CD4-positive, alpha-beta T cell treated with Interleukin-17A for 4 hours (primary cell): ENCODE measurements at places on chromosomes 16 and 17.

GRCh38 chr17:4506175-4506813 is 7.6 kb downstream of the SPNS2 start:
- no peak for DNase-seq

- no peak for DNase-seq
These were observed 2.7 kb downstream of the MT1A start for GRCh38 chr16:56641166-56641565.

GRCh38 chr16:4826980-4827379 is 20.1 kb downstream of the GLYR1 start:
- DNase-seq = no peak

GRCh38 chr17:73324711-73325526 is 13.1 kb upstream of the CDC42EP4 start:
- DNase-seq = no peak

DNA sequence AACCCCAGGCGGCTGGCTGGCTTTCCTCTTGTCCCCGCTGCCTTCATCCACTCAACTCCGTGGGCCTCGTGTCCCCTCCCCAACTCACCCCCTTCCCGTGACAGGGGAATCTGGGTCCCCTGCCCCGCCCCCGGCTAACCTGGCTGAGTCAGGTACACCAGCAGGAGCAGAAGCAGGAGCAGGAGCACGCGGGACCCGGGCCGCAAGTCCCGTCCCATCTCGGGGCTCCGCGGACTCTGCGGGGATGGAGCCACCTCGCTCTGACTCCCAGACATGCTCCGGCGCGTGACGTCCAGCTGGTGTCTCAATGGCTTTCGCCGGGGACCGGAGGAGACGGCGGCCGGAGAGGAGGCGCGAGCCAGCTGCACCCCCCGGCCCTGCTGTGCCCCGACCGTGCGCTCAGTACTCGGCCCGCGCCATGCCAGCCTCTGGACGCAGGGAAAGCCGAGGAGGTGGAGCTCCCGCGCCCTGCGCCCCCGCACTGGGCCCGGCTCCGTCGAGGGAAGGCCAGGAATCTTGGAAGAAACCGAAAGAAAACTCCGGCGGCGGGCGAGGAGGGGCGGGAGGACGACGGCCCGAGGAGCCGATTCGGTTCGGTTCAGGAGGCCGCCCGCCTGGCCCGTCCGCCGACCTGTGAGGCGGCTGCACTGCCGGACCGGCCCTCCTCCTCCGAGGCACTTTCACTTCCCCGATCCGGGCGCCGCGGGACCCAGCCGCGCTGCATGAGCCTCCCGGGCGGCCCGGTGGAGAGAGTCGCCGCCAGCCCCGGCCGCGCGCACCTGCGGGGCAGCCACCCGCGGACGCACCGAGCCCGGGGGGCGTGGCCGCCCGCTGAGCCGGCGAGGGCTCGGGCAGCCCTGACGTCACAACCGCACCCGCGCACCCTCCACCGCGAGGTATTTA is at the start of the genes CXCL16 and ZMYND15:
Gene CXCL16, minus strand, starts transcription at position 807 of the 903 bp plus-strand sequence. Its CDS starts 589 bp downstream, at position 218.
Gene ZMYND15, plus strand, starts transcription at position 712 of the 903 bp plus-strand sequence. CDS start 716 bp downstream, outside the sequence.
- DNase-seq = peak; percentile 76

GRCh38 chr16:23152386-23153178 is 3.3 kb upstream of the USP31 start:
- DNase-seq = no peak

GRCh38 chr16:86578061-86578599 is at the start of gene FOXL1:
TSS of gene FOXL1 (plus strand) at chr16:86578549. CDS start at chr16:86578724, 175 bp downstream.
- DNase-seq = no peak

- DNase-seq = no peak
These were observed 1.1 kb upstream of the PKD1L3 start for GRCh38 chr16:72001180-72001874.

- peak; percentile 13 for DNase-seq
These were observed 224.2 kb downstream of the PARN start for GRCh38 chr16:14405611-14406537.

DNA sequence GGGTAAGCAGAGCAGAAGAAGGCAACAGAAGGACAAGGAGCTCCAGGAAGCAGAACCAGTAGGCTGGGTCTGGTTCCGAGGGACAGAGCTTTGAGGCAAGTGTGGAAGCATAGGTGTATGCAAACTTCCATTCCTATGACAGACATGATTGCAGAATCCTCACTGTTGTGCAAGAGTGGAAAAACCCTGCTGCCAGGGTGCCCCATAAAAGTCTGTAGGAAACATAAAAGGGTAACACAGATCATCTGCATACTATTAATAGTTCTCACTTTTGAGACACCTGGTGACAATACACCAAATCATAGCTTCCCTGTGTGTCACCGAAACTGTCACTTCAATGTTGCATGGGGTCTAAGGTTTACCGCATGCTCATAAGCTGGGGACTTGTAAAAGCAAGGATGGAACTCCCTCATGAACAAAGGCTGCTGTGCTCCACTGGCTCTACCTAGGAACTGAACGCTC is 39.7 kb downstream of the ARHGAP17 start:
- DNase-seq = no peak

GRCh38 chr17:3904501-3904900 is 11.6 kb upstream of the CAMKK1 start:
- DNase-seq = no peak

DNA sequence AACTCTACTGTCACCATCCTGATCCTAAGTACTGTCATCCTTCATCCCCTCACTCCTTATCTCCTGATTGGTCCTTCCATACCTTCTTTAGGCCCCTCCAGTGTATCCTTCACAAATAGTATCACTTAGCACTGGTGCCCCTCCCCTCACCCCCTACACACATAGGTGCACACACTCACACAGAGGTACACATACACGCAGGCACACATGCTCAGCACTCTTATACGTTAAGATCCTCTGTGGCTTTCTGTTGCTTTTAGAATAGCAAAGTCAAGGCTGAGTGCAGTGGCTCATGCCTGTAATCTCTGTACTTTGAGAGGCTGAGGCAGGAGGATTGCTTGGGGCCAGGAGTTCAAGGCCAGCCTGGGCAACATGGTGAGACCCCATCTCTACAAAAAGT is 32.1 kb downstream of the CDRT15 start:
- no peak for DNase-seq

DNA sequence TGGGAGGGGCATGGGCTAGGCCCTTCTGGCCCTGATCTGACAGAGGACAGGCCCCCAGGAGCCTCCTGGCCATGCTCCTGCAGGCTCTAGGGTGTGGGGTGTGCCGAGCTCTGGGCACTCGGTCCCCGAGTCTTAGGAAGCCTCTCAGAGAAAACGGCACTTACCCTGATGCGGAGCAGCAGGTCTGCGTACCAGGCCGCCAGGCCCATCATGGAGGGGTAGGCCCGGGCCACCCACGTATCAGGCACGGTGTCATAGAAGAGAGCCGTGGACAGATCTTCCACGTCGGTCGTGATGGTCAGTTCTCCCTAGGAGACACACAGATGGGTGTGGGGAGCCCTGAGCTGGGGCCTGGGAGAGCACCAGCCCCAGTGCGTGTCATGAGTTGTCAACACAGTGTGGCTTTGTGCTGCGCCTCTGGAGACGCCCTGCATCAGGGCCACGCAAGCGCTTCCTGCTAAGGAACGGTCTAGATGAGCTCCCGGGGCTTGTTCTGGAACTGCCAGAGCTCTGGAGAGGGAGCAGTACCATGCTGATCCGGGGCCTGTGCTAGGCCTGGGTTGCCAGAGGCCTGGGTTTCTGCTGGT is 47.9 kb downstream of the PGS1 start:
- DNase-seq = no peak

DNA sequence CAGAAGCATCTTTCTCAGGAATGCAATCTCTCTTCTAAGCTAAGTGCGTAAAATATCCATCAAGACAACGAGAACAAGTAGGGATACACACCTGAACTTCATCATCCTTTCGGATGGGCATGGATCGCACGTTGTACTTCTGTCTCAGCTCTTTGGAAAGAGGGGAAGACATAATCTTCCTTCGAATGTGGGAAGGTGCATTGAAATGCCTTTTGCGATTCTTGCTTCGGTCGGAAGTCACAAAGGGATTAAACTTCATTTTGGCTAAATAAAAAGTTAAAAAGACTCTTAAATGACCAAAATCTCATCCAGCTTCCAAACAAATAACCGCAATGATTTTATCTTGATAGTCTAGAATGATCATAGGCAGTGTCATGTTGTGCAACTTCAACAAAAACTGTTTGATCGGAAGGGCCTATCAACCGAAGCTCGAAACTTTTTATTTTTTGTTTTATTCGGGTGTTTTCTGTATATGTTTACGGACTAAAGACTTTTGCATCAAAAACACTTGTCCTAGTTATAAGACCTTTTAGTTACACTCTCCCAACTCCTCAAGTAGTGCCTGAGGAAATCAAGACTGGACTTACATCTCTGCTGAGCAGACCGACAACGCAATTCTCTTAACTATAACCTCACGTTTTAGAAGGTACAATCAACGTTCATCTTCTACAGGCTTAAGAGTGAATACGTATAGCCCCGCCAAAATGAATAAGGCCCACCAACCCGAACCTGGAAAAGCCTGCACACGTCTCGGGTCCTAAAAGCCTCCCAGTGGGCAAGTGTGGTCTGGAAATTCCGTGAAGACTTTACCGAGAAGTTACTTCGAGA is 727 bp downstream of the RPL26 start:
- DNase-seq = no peak

- no peak for DNase-seq
These were observed 55.4 kb upstream of the ENPP7 start for GRCh38 chr17:79675413-79675725.

- no peak for DNase-seq
These were observed 7.1 kb downstream of the GRN start for GRCh38 chr17:44351961-44352827.

DNA sequence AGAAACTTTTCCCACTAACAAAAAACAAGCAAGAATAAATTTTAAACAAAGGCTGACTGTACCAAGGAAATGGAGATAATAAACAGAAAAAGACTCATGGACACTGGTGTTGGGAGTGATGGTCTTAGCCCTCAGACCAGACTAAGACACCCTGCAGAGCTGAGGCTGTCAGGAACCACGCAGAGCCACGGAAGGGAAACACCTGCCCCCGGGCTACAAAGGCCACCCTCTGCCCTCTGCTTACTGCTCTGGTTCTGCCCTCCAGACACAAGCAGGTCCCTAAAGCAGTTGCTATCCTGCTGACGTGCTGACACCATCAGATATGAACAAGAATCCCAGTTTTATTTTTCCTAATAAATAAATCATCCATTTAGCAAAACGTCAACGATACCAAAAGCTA is 80.0 kb downstream of the ANKRD11 start:
- no peak for DNase-seq

- DNase-seq = peak; percentile 39
These were observed 797 bp downstream of the PRCD start for GRCh38 chr17:76540381-76541300.

DNA sequence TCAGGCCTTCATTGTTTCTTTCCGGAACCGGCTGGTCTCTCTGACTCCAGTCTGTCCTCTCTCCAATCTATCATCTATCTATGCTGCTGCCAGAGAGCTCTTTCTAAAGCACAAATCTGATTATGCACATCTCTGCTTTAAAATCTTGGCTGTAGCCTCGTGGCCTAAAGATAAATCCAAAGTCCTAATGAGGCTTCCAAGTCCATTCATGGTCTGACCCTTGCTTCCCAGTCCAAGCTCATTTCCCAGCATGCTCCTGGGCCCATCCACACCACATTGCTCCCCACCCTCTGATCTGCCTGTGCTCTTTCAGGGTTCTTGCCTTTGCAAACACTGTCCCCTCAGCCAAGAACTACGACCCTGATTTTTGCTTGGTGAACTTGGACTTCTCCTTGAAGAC is 21.5 kb upstream of the PHB1 start:
- no peak for DNase-seq

DNA sequence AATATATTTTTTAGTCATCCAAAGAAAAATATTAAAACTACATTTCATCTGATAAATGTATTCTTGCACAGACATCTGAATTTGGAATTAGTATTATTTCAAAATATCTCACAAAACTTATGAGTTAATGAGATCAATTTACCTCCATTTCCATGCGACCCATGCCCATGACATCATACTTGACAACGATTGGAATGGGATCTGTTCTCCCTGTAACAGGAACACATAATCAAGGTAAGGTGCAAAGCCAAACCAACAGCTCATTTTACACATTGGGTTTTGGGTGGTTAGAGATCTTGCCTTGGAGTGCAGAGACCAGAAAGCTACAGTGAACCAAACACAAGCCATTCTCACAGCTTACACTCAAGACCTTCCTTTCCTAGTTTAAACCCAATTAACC is 46.9 kb upstream of the ITGA2B start:
- no peak for DNase-seq
